SK-N-DZ (cell line): ENCODE measurements at places on chromosomes 5 and 9.

DNA sequence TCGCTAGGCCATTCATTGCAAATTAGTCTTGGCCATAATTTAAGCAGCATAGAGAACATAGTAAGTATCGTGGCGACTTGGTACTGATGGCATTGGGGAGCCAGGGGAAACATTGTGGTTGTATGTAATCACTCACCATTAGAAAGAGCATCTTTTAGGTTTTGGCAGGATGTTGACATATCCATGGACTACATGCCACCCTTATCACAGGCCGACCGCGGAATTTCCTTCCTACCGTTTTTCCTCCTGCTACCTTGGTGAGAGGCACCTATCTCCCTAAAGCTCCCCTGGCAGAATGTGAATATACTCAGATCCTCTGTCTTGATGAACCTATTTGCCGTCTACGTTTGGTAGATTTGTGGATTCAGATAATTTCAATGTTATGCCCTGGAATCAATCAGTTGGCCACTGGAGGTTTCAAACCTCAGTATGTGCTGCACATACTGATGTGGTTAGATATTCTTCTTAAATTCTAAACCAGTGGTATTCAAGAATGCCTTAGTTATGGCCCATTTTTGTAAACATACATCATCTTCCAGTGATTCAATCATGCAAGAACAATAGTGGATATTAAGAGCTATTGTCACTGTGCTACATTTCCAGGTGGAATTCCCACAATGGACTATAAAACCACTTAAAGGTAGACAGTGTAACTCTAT lies 271.0 kb upstream of the HAPLN1 start:
- DNase-seq = no peak

DNA sequence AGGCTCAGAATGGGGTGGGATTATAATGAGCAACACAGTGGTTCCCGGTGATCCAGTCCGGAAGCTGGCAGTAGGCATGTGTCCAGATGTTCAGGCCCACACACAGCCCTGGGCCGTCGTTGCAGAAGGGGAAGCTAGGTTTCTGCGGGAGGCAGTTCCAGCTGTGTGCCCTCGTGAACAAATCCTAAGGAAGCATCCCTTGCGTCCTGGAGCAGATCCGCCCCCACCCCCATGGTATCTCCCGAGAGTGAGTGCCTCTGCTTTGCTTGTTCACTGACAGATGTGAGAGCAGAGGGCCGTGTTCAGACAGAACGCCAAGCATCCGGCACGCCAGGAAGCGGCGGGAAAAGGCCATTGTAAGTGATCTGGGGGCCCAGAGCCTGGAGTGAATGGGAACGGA lies 104.8 kb downstream of the PDE6A start:
- DNase-seq = no peak

GRCh38 chr5:77845324-77845646 lies 69.1 kb upstream of the TBCA start:
- no peak for DNase-seq

DNA sequence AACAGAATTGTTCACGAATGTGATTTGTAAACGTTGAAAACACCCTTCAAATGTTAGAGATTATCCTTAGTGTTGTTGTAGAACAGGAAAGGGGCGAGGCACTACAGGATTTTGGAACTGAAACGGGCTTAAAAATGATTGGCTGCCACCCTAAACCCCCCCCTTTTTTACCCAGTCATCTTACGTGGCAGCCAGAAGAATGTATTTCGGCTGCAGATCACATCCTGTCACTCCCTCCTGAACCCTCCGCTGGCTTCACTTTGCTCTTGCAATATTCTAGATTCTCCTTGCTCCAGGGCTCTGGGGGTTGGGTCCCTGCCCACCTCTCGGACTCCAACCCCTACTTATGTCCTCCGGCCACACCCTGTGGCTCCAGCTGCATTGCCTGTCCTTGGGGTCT lies 13.9 kb upstream of the UNC5A start:
- no peak for DNase-seq

DNA sequence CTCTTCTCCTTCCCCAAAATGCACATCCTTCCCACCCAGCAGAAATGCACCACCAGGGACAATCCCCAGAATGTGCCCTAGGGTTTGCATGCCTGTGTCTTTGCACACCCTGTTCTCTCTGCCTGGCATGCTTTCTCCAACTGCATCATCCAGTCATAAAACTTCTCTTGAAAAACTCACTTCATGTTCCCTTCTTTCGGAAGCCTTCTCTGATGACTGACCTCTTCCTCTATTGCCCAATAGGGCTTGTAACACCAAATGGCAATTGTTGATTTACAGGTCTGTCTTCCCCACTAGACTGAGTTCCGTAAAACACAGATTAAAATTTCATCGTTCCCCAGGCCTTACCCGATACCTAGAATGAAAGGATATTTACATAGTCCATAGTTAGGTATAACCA lies 83.1 kb upstream of the SPOCK1 start:
- no peak for DNase-seq

GRCh38 chr9:109452761-109453160 lies 45.3 kb downstream of the PTPN3 start:
- DNase-seq = no peak

GRCh38 chr9:88258024-88258423 lies 119.7 kb upstream of the SPATA31C2 start:
- no peak for DNase-seq

DNA sequence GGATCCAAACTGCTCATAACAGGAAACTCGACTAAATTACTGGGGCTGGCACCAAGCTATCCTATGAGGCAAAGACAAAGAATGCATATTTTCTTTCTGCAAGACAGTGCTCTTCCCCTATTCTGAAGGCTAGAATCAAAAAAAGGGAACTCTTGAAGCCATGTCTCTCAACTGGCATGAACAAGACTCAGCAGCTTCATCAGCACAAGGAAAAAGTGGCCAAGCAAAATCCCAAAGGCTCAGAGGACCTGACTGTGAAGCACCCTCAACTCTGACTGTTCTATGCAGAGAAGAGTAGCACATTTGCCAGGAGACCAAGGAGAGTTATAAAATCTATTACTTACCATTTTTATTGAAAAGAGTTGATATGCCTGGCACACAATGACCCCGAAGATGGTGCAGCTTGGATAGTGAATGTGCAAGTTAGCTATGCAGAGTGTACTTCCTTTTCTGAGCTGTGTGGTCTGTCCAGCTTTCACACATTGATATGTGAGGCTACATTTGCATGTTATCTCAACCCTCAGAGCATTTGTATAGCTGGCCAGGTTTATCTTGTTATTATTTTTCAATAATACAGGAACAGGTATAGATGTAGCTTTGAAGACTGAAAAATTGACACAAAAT lies 51.0 kb upstream of the FYB1 start:
- DNase-seq = no peak

GRCh38 chr9:133886563-133887501 lies 105.3 kb downstream of the VAV2 start:
- DNase-seq = no peak

- DNase-seq = peak; percentile 24
Measured at GRCh38 chr5:38596981-38597380, 40.5 kb upstream of the LIFR start.

DNA sequence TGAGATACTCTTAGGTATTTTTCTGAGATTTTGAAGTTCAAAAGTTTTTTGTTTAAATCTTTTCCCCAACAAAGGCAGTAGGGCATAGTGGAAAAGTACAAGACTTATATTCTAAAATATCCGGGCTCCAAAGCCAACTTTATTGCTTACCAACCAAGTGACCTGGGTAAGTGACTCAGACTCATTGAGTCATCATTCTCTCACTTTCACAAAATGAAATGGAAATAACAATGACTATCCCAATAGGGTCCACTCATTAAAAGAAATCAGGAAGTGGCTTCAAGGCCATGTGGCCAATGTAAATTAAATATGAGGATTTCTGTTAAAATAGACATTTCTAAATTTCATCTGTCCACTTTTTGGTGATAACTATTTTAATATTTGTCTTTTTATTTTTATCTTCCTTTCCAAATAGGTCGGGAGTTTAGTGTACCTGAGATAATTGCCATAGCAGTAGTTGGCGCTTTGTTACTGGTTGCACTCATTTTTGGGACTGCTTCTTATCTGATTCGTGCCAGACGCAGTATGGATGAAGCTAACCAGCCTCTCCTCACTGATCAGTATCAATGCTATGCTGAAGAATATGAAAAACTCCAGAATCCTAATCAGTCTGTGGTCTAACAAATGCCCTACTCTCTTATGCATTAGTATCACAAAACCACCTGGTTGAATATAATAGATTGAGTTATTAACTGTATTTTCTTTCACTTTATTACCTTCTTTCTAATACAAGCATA lies 15.5 kb downstream of the TYRP1 start:
- peak; percentile 77 for DNase-seq

- no peak for DNase-seq
Measured at GRCh38 chr5:127097278-127097677, 24.0 kb upstream of the C5orf63 start.
